Activated CD8-positive, alpha-beta T cell treated with anti-CD3 and anti-CD28 coated beads for 36 hours (primary cell): ENCODE measurements at places on chromosomes 6 and 20.

GRCh38 chr20:37479925-37480691 lies 40.9 kb upstream of the NNAT start:
- DNase-seq, result no peak

- DNase-seq, result no peak
These were observed 392.4 kb downstream of the QKI start for GRCh38 chr6:163806755-163807499.

GRCh38 chr20:38903335-38903734 lies 22.9 kb upstream of the FAM83D start:
- DNase-seq, result no peak

DNA sequence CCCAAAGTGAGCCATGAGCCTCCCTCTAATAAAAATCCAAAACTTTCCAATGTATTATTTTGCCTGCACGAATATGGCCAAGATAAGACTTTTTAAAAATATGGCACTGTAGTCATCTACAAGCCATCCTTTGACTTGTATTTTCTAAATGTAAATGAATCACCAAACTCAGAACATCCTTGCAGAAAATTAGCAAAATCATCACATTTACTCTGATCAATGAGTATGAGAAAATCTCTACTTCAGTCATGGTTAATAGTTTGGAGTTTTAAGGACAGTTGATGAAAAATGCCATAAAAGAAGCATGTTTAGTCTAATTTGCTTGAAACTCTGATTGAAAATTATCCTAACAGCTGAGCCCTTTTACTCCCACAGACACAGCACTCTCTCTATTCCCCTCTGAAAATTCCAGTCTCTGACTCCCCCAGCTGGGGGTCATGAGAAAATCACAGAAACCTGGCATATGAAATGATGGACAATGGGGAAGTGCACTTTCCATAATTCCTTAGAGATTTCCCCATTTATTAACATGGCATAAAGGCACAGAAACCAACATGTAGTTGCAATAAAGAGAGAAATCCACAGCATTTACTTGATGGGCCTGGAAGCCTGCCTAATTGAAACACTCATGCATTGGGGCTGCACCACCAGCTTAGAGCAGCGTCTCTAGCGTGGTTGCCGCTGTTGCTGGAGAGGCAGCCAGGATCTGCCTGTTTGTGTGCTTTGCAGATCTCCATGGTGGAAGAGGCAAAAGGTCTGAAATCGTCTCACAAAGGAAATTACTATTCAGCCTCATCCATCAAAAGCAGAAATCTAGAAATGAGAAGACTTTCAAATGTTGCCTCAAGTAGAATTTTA lies 214.0 kb downstream of the WDR27 start:
- DNase-seq, result no peak

GRCh38 chr6:88725111-88725975 lies 238.1 kb downstream of the RNGTT start:
- peak; percentile 72 for DNase-seq

DNA sequence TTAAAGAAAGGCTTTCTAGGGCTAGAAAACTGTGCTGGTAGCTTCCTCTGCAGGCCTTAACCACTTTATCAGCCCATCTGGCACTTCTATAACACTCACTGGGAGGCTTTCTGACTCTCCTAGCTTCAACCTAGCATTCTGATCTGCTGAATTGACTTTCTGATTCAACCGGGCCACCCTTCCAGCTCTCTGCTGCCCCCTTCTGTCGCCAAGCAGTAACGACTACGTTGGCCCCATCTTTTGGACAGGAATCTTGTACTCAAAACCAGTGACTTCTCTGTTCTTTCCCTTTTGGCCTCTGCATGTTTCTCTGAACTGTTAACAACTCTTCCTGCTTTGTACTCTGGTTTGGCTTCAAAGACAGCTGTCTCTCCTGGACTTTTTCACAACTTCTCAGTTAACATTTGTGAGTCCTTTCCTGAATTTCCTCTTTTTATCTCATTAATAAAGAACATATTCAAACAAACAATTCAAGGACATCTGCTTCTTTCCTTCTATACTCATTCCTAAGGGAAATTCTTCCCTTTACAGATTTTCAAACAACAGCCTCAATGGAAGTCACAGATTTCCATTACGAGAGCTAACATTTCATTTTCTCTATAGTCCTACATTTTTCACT lies 43.9 kb upstream of the FAM135A start:
- peak; percentile 74 for DNase-seq

DNA sequence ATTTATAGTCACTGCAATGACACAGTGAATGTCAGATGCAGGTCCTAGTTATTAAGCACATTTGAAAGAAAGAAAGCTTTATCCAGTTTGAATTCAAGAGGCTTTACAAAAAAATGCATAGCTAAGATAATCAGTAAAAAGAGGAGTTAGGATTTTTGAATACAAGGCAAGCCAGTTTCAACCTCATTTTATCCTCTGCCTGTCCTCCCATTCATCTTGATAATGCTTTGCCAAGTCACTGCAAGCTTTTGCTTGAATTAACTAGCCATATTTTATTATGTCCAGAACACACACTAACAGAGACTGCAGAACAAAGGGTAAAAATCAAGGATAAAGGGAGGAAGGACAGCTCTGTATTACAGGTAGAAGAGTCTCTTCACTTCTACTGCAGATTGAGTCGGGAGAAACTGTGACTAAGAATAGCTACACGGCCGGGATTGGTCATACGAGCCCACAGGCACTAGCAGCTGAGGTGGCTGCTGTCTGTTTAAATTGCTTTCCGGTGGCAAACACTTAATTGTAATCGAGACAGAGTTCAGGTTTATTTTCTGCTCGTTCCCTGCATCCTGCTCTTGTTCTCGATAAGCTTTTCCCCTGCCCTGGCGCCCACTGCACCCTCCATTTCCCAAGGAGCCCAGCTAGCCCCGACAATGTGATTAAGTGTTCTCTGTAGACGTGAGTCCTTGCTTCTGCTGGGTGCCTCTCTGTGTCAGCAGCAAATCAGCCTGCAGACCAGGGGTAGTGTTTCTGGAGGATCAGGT lies 30.5 kb upstream of the AKAP12 start:
- no peak for DNase-seq

DNA sequence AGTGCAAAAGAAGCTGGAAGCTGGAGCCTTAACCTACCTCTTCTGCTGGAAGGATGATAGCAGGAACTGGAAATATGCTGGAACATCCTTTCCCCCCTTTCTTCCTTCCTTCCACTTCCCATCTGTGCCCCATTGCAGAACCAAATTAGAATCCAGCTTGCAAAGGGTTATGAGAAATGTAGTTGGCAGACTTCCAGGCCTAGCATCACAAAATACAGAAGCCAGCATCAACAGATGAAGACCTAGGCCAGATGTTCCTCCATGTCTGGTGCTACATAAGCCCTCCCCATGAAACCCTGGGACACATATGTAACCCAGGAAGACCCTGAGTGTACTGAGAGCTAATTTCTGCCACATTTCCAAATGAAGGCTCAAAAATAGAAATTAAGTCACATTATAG lies 40.0 kb upstream of the TFAP2B start:
- no peak for DNase-seq

DNA sequence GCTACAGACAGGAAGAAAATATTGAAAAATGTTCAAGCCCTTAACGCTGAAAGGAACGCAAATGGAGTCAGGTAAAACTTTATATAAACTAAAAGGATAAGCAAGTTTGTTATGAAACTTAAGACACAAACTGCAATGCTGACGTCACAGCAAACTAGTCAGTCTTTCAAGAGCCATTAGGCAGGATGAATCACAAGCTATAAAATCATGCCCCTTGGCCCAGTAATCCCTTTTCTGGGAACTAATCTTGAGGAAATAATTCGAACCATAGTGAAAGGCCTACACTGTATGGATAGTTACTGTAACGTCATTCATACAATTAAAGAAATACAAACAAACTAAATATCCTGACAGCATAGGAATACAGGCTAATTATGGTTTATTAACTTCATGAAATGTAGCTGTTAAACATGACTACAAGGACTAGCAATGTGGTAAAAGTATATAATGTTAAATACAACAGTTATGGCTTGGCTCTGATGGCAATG lies 42.7 kb upstream of the HINT3 start:
- DNase-seq, result no peak

GRCh38 chr6:156507106-156507505 lies 270.1 kb upstream of the ARID1B start:
- DNase-seq, result no peak

DNA sequence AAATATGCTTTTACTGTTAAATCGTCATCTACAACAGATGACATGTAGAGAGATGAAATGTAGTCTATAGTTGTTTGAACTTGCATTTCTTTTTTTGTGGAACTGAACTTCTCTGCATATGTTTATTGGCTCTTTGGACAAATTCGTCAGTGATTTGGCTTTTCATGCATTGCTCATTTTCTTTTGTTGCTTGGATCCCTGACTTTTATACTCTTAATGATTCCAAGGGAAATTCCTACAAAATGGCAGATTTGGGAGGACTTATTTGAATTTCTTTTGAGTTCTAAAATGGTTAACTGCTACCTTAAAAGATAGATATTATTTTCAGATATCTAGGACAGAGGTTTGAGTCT lies 65.4 kb downstream of the UTRN start:
- no peak for DNase-seq

GRCh38 chr20:32941155-32941885 lies 62.9 kb downstream of the SUN5 start:
- no peak for DNase-seq

- DNase-seq, result no peak
These were observed 22.2 kb downstream of the PREP start for GRCh38 chr6:105380634-105381033.
